NCI-H345 (cell line): ENCODE measurements at places on chromosomes 2 and 18.

DNA sequence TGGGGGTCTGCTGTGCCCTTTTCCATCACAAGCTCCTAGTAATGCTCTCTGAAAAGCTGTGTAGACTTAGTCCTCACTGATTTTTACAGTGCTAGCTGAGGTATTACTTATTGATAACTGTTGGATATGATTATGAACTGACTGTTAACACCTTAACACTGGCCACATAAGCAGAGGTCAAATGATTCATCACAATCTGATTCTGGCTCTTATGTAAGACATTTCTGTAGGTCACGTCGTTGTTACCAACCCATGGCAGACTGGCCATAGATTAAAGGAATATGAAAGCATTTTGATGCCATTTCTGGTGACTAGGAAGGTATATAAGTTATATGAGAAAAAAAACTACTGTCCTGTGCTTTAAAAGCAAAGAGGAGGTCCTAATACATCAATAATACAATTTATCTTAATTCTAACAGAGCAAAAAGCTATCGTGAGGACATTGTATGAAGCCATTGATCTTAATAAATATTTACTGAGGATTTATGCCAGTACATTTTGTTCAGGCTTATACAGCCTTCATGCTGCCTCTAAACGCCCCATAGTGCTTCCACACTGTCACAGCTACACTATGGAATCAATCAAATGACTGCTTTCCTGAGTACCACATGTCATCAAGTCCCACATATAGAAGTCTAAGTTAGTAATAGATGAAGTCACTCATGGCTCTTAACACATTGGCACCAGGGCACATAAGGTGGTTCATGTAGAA is 6.9 kb upstream of the RND3 start:
- DNase-seq = no peak

DNA sequence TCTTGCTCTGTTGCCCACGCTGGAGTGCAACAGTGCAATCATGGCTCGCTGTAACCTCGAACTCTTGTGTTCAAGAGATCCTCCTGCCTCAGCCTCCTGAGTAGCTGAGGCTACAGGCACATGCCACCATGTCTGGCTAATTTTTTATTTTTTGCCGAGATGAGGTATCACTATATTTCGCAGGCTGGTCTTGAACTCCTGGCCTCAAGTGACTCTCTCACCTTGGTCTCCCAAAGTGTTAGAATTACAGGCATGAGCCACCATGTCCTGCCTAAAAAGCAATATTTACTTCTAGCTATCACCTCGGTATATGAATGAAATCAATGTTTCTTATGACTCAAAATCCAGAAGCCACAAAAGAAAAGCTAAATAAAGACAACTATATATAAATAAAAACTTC is 2.2 kb downstream of the BUB1 start:
- no peak for DNase-seq

- DNase-seq = no peak
Observed at GRCh38 chr2:68556381-68556780, 87.0 kb upstream of the PROKR1 start.

- DNase-seq = no peak
Observed at GRCh38 chr2:200616193-200616592, 30.4 kb downstream of the AOX1 start.

- DNase-seq = no peak
Observed at GRCh38 chr18:5173646-5174045, 23.4 kb downstream of the AKAIN1 start.

GRCh38 chr18:15198116-15198389 is 450.1 kb downstream of the ANKRD30B start:
- DNase-seq = no peak
